ENCODE measurements at places on chromosomes 4 and X.

GRCh38 chrX:34546366-34546765 is 110.7 kb downstream of the TMEM47 start:
- DNase-seq = no peak

DNA sequence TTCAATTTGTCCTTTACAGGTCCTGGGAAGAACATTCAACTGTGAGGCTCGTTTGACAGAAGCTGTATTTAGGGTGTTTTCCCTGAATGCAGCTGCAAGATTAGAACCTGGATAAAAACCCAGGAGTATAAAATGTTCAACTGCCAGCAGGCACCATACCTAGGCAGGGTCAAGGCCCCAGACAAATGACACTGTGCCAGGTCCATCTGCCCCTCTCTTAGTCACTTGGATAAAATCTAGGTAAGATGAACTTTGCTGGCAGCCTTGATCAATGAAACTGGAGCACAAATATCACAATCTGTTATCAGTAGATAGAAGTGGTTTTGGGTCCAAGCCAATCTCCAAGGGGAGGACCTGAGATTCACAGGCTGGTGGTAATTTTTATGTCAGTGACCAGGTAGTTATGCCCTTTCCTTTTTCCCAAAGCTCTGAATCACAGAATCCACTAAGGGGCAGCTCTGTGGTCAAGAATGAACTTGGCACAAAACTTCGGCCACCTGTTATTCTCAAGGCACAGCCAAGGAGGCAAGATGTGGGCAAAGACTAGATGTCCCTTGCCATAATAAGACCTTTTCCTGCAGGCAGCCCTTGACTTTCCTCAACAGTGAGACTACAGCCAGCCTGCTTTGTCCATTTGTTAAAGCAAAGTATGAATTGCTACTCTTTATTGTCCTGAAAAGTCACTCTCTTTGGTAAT is 501.0 kb downstream of the PPARGC1A start:
- no peak for DNase-seq

DNA sequence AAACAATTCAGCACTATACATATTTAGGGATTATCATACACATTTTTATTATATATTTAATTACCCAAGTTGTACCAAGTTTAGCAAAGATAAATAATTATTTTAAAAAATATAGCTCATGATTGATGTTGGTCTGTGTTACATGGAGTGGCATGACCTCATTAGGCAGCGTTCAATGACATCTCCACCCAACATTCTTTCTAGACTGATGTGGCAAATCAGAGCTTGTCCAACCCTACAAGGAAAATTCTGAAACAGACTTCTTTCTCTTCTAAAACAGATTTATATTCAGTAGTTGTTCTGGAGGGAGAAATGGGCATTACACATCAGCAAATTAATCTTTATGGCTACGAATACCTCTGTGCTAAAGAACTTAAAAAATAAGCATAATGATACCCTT is 189.7 kb downstream of the PDGFC start:
- DNase-seq = no peak

DNA sequence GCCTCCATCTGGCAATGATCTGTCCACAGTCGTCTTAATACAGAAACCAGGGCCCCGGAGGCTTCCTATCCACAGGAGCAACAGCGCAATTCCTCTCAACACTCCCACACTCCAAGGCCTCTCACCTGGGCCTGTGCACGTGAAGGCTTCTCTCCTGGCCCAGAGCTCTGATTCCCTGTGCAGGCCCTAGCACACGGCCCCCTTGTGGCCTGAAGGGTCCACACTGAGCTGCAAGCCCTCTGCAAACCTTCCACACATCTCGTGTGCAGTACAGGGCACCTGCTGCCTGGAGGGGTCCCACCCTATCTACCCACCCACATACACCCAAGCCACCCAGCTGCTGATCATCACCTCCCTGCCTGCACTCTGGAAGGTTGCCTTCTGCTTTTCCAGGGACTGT is 150.1 kb upstream of the NUDT10 start:
- DNase-seq = no peak

- DNase-seq = no peak
These were observed 85.1 kb upstream of the LCORL start for GRCh38 chr4:18106620-18107019.

GRCh38 chrX:117653396-117653795 is 463.2 kb downstream of the KLHL13 start:
- no peak for DNase-seq

- DNase-seq = no peak
These were observed 77.3 kb downstream of the SMIM20 start for GRCh38 chr4:25991340-25991739.

- no peak for DNase-seq
These were observed 33.5 kb upstream of the CYBB start for GRCh38 chrX:37746218-37746941.

DNA sequence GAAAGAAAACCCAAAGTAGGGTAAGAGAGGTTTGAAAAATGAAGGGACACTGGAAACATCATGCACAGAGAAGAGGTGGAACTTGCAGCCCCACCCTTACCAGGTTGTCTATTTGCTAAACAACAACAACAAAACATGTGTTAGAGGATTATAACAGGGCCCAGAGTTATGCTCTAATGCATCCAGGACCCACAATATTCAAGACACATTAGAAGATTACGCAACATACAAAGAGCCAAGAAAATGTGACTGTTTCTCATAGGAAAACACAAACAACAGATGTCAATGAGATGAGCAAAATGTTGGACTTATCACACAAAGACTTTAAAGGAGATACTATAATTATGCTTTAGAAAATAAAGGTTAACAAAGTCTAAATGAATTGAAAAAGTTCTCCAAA is 128.5 kb downstream of the LRBA start:
- no peak for DNase-seq

DNA sequence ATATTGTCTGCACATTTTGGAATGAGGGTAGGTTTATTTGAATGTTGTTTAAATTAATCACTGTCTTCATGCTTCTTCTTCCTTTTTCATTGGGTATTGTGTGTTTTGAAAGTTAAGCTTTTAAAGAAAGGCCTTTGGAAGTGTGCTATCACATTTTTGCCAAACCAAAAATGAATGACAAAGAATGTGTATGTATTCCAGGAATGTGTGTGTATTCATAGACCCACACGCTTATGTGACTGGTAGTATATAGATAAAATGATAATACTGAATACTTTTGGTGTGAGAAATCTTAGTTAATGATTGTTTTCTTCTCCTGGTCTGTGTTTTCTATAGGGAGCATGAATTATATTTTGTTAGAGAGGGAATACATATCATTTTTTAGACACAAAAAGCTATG is 404.4 kb downstream of the TLL1 start:
- DNase-seq = no peak

- no peak for DNase-seq
These were observed 21.7 kb downstream of the PDLIM3 start for GRCh38 chr4:185513489-185514181.

- no peak for DNase-seq
These were observed 514.5 kb upstream of the FAM241A start for GRCh38 chr4:111630705-111631104.

DNA sequence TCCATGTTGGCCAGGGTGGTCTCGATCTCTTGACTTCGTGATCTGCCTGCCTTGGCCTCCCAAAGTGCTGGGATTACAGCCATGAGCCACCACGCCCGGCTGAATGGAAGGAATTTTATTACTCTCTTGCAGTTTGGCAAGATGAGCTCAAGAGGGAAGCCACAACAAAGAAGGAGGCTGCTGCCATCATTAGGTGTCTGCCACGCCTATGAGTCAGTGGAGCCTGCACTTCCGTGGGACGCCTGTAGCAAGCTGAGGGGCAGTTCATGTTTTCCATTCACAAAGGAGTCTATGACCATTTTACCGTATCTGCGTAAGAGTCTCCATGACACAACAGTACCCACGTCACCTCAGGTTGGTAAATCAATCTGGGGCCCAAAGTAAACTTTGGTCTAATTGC is 51.2 kb upstream of the CHRNA9 start:
- DNase-seq = no peak

DNA sequence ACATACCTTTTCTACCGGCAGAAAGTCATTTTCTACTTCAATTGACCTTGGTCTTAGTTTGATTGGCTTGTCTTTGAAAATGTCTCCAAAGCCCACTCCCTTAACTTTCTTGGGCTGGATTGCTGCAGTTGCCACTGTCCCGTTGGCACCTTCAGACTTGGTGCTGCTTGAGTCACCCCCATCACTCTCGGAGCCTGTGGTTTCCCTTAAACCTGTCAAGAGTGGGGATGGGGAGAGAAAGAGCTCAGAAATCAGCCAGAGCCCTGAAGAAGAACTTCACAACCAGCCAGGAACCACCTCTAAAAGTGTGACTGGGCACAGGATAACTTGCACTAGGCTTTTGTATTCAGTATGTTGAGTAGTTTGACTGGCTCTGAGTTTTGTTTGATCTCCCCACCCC is 168.5 kb upstream of the MAP3K15 start:
- DNase-seq = no peak
